ENCODE measurements at places on chromosomes 6 and 20.

DNA sequence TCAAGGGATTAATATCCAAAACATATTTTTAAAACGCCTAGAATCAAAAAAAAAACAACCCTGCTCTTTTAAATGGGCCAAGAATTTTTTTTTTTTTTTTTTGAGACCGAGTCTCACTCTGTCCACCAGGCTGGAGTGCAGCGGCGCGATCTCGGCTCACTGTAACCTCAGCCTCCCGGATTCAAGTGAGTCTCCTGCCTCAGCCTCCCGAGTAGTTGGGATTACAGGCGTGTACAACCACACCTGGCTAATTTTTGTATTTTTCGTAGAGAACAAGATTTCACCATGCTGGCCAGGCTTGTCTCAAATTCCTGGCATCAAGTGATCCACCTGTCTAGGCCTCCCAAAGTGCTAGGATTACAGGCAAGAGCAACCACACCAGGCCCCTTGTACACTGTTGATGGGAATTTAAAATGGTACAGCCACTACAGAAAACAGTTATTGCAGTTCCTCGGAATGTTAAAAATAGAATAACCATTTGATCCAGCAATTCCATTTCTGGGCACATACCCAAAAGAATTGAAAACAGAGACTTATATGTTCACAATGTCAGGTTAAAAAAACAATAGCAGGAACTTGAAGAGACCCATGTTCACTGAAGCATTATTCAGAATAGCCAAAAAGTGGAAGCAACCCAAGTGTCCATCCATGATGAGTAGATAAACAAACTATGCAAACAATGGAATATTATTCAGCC is 3.1 kb upstream of the MYL9 start:
- DNase-seq: no peak

DNA sequence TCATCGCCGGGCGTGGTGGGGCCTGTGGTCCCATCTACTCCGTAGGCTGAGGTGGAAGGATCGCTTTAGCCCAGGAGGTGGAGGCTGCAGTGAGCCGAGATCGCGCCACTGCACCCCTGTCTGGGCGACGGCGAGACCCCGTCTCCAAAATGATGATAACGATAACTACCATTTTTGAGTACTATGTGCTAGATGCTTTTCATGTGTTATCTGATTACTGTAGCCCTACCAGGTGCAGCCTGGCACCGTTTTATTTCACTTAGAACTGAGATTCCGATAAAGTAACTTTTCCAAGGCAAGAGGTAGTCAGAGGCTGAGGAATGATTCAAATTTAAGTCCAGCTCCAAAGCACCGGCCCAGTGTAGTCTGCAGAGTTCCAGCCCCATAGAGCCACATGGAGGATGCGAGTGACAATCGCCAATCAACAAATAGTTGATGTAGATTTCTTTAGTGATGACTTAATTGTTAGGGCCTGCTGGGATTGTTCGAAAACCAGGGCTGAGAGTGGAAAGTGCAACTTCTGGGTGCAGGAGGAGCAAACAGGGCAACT is 727 bp downstream of the ERMARD start:
- no peak for DNase-seq

DNA sequence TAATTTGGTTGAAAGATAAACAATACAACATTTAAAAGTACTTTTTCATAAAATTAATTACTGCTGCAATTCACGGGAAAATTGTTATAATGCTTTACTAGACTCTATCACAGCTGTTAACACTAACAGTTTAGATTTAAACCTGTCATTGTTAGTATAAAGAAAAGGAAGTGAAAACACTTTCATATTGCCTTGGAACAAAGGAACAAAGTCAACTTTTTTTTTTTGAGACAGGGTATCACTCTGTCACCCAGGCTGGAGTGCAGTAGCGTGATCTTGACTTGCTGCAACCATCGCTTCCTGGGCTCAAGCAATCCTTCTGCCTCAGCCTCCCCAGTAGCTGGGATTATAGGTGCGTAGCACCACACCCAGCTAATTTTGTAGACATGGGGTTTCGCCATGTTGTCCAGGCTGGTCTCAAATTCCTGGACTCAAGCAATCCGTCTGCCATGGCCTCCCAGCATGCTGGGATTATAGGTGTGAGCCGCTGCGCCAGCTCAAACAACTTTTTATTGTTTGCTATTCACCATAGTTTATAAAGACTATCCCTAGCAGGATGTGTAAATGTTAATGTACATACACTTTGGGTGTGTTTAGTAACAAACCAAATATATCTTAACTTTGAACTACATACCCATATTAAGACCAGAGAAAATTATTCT is 22.1 kb downstream of the SLC35A1 start:
- no peak for DNase-seq

DNA sequence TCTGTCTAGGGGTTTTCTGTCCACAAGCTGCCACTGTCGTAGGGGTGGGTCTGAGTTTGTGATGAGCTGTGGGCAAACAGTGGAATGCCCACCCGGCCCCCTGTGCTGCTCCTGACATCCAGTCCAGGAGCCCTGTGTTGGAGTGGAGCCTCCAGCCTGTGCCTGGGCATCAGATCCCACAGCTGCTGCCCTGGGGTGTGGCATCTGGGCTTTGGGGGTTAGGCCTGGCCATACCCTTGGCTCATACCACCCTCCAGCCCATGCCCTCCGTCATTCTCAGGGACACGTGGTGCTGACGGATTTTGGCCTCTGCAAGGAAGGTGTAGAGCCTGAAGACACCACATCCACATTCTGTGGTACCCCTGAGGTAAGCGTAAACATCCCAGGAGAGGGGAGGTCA is 12.9 kb downstream of the SGK2 start:
- no peak for DNase-seq

DNA sequence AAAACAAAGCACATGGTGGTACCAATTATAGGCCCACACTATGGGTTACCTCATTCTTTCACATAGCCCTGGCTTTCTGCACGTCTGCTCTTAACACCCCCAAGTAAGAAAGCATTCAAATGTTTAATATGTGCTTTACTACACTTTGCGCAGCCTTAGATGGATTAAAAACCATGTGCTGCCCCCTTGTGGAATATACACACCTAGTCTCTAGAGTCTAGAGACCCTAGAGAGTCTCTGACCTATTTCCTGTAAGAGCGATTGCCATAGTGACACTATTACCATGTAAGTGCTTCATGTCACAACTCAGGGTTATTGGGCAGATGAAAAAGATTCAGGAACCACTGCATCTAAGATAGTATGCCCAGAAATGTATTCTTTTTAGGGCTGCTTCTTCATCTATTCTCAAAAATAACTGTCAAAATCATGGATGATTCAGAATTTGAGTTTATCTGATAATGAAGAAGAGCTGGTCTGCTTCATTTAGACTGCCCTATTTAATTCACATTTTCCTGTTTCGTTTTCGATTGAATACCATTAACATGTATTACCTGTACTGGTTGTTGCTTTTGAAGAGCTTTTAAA is 186.3 kb downstream of the ADGB start:
- DNase-seq: no peak
